ENCODE measurements at places on chromosomes 1 and 21.

GRCh38 chr1:104259481-104259880 is 509.8 kb downstream of the AMY1C start:
- H3K27ac ChIP-seq = no peak overlapping the region
- no peaks in the 10 kb centered on the region for H3K27me3 ChIP-seq
- H3K4me3 ChIP-seq = no peak overlapping the region
- H3K4me1 ChIP-seq = no peaks in the 10 kb centered on the region

DNA sequence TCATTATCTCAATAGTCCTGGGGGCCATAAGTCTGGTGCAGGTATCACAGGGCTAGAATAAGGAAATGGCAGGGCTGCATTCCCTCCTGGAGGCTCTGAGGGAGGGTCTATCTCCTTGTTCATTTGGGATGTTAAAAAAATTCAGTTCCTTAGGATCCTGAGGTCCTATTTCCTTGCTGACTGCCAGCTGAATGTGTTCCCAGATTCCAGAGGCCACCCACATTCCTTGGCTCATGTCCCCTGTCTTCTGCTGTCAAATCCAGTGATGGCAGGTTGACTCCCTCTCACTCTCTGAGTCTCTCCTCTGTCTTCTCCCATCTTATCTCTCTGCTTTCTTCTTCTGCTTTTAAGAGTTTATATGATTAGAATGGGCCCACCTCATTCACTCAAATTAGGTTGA is 400.6 kb downstream of the PTPRU start:
- no peak overlapping the region for H3K4me3 ChIP-seq
- H3K4me1 ChIP-seq = no peaks in the 10 kb centered on the region

- no peak overlapping the region for H3K27ac ChIP-seq
- DNase-seq = peak; percentile 59
Measured at GRCh38 chr1:224433701-224434672, 610 bp downstream of the WDR26 start.

DNA sequence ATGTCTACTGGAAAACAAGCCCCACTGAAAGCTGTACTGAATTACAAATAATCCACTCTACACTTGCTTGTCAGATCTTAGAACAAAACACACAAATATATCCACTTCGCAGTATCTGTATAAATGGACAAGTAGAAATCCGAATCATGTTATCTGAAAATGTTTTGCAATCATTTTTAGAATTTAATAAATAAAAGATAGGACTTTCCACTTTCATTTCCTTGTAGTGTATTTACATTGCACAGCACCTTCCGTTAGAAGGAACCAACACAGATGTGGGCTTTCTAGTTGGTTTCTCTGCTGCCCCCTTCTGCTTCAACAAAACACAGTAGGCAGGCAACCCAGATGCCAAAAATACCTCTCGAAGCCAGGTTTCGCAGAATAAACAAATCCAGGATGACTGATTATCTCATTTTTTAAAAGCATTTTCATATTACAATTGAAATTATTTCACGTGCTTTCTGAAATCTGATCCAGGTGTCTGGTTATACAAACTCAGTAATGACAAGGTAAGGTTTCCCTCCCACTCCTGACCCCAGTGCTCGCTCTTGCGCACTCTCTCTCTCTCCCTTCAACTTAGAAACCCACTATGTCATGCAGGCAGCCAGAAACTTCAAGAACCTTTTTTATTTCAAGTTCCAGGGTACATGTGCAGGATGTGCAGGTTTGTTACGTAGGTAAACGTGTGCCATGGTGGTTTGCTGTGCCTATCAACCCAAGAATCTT is 389.9 kb downstream of the SMYD3 start:
- H3K36me3 ChIP-seq = no peaks in the 10 kb centered on the region
- H3K27me3 ChIP-seq = no peaks in the 10 kb centered on the region
- DNase-seq = no peak
- no peak overlapping the region for H3K4me3 ChIP-seq
- no peak overlapping the region for H3K27ac ChIP-seq

DNA sequence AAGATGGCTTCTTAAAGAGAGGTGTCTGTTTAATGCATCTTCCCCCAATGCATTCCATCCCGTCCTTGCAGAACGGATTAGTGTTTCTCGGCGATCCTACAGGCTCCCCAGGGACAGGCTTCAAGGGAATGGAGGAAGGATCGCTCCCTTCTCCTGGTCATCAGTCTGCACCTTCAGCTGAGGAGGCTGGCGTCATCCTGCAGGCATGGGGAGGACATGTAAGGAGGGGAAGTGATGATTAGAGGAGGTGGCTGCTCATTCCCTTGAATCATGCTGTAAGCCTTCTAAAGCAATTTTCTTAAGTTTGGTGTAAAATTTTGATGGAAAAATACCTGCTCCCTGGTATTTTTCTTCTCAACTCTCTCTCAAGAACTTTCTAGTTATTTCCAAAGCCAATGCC is 603.6 kb downstream of the NPHP4 start:
- no peaks in the 10 kb centered on the region for H3K4me1 ChIP-seq
- H3K4me3 ChIP-seq = no peak overlapping the region
- no peaks in the 10 kb centered on the region for H3K36me3 ChIP-seq
- no peak for DNase-seq
- no peaks in the 10 kb centered on the region for H3K27me3 ChIP-seq
- no peak overlapping the region for H3K27ac ChIP-seq

- no peak for DNase-seq
- no peak overlapping the region for H3K27ac ChIP-seq
- H3K27me3 ChIP-seq = peaks cover 8% of the 10 kb centered on the region
- H3K4me3 ChIP-seq = peak overlapping the region; percentile 63
- no peaks in the 10 kb centered on the region for H3K36me3 ChIP-seq
Measured at GRCh38 chr1:27348861-27349783, 7.3 kb downstream of the SYTL1 start.

DNA sequence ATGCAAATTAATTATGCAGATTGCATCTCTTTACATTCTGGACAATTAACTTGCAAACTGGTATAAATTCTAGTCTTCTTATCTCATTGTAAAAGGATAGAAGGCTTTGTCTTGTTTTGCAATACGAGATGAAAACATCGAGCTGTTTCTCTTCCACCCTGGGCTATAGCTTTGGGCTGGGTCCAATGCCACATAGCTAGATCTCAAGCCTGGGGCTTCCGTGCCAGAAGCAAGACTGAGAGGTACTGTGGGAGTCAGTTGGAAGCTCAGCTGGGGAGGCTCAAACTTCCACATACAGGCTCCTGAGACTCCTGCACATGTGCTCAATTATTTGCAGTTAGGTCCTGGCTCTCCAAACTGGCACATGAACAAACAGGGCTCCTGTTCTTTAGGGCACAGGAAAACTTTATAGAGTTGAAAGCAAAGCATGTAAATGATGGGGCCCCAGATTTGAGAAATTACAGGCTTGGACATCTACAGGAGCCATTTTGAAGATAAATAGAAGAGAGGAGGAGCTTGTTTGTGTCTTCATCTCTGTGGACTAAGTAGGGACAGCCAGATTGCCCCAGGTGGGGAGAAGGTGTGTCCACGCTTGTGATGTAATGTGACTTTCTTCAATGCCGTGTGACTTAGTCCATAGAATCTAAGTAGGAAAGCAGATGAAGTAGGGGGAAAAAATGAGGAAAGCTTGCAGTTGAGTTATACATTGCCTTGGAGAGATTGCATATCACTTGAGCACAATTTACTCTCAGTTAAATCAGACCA is 65.9 kb upstream of the SIPA1L2 start:
- H3K27me3 ChIP-seq = no peaks in the 10 kb centered on the region
- DNase-seq = no peak
- no peaks in the 10 kb centered on the region for H3K4me1 ChIP-seq
- H3K4me3 ChIP-seq = no peak overlapping the region

DNA sequence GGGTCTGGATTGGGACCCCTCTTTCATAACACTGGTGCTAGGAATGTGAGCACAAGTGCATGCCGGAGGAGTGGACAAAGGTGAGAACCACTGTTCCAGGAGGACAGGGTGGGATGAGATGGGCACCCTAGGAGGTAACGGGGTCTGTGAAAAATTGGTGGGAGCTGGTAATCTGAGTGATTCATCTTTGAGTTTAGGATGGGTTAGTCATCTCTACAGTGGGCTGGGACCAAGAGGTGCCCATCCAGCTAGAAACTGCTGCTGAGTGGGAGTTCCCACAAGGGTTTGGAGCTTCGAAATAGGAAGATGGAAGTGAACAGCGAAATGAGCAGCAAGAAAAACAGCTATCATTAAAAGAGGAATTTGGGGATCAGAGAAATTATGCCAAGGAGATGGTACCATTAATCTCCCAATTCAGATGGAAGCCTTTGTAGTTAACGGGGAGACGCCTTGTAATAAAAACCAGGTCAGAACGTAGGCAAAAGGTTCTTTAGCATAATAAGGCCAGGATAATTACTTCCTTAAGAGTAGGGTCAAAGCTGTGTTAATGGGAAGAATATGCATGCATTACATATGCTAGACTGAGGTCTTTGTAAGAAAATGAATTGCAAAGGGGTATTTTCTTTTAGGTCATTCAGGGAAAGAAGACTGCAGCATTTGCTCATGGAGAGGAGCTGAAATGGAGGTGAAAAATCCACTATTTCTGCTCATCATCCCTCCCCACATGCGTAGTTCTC is 55.5 kb downstream of the OLFML3 start:
- peaks cover 46% of the 10 kb centered on the region for H3K4me1 ChIP-seq
- no peaks in the 10 kb centered on the region for H3K27me3 ChIP-seq
- H3K27ac ChIP-seq = peak overlapping the region; percentile 65

DNA sequence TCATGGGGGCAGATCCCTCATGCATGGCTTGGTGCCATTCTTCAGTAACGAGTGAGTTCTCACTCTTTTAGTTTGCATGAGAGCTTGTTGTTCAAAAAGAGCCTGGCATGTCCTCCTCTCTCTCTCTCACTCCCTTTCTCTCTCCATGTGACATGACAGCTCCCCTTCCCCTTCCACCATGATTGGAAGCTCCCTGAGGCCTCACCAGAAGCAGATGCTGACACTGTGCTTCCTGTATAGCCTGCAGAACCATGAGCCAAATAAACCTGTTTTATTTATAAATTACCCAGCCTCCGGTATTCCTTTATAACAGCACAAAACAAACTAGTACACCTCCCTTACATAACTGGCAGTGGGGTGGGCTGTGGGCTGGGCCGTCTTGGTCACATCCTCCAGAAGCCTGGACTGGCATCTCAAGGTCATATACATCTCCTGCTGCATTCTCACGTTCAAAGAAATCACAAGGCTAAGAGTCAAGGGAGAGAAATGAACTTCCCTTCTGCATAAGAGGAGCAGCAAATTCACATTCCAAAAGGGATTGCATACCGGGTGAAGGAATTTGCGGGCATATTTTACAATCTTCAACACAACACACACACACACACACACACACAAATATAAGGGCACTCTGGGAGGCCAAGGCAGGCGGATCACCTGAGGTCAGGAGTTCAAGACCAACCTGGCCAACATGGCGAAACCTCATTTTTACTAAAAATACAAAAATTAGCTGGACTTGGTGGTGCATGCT is 2.3 kb upstream of the CCSAP start:
- no peak overlapping the region for H3K27ac ChIP-seq
- no peak for DNase-seq
- no peaks in the 10 kb centered on the region for H3K36me3 ChIP-seq

- H3K4me1 ChIP-seq = no peaks in the 10 kb centered on the region
- no peak overlapping the region for H3K27ac ChIP-seq
- no peaks in the 10 kb centered on the region for H3K36me3 ChIP-seq
- H3K27me3 ChIP-seq = no peaks in the 10 kb centered on the region
- no peak for DNase-seq
- no peak overlapping the region for H3K4me3 ChIP-seq
Measured at GRCh38 chr21:19712441-19712840, 1285.8 kb upstream of the NCAM2 start.

DNA sequence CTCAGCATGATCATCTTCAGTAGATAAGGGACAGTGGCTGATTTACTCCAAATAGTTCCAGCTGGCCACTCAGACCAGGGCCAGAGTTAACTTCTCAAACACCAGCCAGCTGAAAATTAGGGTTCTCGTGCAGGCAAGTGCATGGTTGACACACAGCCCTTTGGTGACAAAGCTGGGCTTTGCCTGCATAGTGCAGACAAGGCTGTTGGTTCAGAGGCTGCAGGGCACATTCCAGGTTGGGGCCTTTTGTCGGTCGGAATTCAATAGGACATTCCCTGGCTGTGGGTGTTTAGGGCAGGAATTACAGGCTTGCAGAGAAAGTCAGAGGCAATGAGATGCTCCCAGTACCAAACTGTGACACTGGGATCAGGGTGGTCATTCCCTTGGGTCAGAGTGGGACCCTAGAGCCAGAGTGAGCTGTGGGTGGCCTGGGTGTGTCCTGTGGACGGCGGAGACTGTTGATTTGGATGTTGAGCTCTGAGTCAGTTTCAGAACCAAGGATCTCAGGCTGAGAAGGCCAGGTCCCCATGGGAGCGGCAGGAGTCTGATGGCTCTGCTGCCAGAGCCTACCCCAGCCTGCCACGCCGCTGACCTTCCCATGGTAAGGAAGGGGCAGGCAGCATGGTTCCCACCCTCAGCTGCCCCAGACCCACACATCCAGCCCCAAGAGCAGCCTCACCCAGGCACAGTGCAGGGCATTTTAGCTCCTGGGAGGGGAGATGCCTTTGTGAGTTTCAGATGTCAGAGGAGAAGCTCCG is 56.2 kb downstream of the STUM start:
- DNase-seq = no peak
- H3K27ac ChIP-seq = no peak overlapping the region
- H3K36me3 ChIP-seq = no peaks in the 10 kb centered on the region
- peaks cover 28% of the 10 kb centered on the region for H3K4me1 ChIP-seq
